Caki2 (cell line): ENCODE measurements at places on chromosomes 16 and 17.

DNA sequence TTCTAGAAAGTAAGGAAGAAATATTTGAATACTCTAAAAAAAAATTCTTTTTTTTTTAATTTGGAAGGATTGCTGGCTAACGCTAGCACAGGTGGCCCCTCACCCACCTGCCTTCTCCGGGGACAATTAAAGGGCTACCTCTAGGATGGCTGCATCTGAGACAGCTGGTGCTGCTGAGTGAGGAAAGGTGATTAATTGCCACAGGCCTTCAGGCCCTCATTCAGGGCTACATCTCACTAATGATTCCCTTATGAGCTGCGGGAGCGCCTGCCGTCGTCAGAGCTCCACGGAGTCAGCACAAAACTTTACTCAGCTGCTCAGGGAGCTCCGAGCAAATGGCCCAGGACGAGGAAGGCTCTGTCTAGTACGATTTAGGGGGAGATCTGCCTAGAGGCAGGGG is 27.0 kb upstream of the AKTIP start:
- DNase-seq: no peak

DNA sequence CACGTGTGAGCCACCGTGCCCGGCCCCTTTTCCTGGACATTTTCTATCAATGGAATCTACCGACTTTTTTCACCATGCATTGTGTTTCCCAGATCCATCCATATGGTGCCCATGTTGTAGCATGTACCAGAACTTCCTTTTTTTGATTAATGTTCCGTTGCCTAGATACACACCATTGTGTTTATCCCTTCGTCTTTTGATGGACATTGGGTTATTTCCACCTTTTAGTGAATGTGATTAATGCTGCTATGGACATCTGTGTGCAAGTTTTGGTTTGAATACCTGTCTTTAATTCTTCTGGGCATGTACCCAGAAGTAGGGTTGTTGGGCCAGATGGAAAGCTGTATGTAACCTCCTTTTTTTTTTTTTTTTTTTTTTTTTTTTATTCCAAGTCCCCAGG is 79.8 kb downstream of the NT5M start:
- no peak for DNase-seq

GRCh38 chr16:6888531-6888930 is 444.1 kb upstream of the RBFOX1 start:
- DNase-seq: peak; percentile 65

GRCh38 chr16:12611916-12612597 is 191.6 kb downstream of the CPPED1 start:
- peak; percentile 54 for DNase-seq

DNA sequence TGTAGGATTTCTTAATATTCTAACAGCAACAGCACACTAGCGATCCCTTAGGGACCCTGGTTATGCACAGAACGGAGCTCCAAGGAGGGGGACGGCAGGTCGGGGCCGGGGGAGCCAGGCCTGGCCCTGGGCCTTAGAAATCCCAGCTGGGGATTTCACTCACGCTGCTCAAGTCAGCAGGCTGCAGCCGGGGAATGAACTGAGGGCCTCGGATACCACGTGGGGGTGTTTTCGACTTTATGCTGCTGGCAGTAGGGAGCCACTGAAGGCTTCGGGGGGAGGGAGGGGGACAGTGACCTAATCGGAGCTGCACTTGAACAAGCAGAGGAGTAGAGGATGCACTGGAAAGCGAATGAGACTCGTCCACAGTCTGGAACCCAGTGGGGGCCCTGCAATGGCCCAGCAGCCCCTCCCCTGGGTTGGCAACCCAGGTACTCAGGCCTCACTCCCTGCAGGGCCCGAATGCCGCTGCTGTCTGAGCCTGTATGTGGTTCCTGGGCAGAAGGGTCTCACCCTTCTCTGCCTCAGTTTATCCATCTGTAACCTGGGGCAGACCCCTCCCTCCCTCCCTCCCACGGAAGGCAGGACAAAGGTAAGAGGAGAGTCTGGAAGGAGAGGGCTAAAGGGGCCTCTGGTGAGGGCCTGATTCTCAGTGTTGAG is 53.7 kb downstream of the RPH3AL start:
- DNase-seq: no peak

GRCh38 chr16:23837553-23838308 is 1.9 kb downstream of the PRKCB start:
- DNase-seq: no peak

GRCh38 chr17:18025945-18026776 is 12.8 kb downstream of the ATPAF2 start:
- no peak for DNase-seq

GRCh38 chr16:27822529-27822928 is 241.0 kb downstream of the GSG1L start:
- DNase-seq: no peak

DNA sequence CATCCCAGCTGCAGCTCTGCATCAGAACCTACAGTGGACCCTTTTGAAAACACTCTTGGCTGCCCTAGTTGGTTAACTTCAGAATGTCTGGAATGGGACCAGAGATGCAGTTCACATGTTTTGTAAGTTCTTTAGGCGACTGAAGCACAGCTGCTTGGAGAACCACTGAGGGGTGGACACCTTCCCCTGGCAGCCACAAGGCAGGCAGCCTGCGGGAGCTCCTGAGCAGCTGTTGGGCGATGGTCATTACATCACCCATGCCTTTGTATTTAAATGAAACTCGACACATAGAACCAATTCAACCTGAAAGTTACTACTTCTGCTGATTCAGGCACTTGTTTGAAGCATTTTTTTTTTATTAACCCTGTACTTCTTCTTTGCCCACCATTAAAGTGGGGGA is 151.5 kb downstream of the LGALS9B start:
- DNase-seq: no peak

- DNase-seq: no peak
Observed at GRCh38 chr17:56710986-56711385, 117.5 kb downstream of the NOG start.

DNA sequence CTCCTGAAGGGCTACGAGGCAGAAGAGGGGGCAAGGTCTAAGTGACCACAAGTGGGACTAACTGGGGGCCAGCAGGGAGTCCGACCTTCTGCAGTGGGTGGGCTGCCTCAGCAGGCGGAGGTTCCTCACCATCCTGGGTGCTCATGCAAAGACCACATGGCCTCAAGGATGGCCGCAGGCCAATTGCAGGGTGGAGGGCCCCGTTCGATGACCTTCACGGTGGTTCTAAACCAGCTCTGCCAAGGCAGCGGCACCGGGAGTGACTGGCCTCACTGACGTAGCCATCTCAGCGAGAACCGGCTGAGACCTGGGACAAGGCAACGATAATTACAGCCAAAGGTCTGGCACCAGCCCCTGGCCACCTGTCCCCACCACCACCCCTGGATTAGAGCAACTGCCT is 5.7 kb downstream of the SMIM5 start:
- no peak for DNase-seq

DNA sequence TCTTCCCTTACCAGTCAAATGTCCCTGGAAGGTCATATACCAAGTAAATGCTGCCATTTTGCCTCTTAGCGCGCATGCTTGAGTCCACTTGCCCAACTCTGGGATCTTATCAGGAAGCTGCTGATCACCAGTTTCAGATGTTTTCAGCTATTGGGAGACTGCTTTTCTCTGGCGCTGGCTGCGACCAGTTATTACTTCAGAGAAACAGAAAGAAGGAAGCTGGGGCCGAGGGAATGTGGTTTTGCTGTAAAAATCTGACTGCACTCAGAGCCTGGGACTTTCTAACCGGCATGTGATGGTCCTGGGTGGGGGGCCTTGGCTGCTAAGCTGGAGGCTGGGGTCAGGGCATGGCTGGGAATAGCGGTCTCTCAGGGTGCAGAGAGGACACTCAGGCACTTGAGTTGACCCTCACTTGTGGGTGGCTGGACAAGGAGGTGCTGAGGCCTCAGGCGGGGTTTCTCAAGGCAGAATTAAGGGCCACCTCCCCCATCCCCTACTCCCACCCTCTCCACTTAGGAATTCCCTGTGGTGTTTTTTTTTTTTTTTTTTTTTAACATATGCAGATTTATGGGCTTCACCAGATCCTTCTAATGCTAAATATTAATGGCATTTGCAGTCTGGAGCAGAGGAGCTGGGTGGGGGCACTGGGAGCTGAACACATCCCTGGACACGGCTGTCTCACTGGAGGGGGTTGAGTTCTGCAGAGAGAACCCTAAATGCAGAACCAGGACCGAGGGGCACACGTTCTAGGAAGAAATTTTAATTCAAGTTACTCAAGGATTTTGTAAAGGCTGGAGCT is 145.8 kb downstream of the CYLD start:
- no peak for DNase-seq

DNA sequence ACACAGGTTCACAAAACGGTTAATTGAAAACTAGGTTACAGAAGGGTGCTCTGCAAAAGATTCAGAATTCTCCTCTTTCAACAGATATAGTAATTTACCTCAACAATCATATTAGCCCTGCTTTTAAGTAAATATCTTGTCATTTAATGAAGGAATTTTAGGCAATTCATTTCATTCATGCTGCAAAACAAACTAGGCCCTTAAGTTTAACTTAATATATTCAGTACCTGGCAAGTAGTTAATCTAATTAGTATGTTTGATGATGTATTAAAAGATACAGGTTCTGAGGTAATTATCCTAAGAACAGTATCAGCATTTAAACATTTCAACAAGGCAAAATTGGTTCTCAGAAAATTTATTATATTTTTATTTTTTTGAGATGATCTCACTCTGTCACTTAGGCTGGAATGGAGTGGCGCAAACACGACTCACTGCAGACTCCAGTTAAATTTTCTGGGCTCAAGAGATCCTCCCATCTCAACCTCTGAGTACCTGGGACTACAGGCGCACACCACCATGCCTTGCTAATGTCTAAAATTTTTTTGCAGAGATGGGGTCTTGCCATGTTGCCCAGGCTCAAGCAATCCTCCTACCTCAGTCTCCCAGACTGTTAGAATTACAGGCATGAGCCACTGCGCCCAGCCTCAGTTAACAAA is 44.9 kb downstream of the SMURF2 start:
- DNase-seq: no peak

- no peak for DNase-seq
Observed at GRCh38 chr17:3828151-3828851, 17.7 kb downstream of the NCBP3 start.

DNA sequence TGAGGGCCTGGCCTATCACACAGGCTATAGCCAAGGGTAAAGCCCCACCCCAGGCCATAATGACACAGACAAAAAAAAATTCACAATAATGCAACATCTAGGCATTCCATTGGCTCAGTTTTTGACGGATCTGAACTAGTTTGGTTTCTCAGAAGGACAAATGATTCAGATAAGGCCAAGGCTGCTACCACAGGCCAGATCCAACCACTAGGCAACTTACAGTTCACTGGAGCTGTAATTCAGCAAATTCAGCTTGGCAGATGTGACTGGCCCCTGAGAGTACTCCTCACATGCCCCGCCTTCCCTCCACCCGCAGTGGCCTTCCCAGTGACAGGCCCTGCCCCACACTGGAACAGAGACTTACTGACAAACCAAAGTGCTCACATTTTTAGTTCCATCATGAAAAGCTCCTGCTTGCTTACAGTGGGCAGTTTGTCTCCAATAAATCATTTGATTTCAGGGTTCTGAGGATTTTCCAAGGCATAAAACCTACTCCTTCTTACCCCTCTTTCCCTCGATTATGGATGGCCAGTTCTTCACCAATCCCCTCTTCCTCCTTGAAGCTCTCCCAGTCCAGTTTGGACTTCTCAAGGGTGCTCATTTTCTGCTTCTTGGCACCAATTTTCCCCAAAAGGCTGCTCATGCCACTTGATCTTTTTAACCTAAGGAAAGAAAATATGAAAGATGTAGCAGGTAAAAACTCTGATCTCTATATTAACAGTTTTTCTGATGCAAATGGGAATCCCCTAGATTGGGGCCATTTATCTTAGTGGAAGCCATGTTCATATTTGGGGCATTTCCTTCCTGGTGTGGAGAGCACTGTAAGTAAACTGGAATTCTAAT is 53.3 kb upstream of the BCAR1 start:
- DNase-seq: peak; percentile 74

DNA sequence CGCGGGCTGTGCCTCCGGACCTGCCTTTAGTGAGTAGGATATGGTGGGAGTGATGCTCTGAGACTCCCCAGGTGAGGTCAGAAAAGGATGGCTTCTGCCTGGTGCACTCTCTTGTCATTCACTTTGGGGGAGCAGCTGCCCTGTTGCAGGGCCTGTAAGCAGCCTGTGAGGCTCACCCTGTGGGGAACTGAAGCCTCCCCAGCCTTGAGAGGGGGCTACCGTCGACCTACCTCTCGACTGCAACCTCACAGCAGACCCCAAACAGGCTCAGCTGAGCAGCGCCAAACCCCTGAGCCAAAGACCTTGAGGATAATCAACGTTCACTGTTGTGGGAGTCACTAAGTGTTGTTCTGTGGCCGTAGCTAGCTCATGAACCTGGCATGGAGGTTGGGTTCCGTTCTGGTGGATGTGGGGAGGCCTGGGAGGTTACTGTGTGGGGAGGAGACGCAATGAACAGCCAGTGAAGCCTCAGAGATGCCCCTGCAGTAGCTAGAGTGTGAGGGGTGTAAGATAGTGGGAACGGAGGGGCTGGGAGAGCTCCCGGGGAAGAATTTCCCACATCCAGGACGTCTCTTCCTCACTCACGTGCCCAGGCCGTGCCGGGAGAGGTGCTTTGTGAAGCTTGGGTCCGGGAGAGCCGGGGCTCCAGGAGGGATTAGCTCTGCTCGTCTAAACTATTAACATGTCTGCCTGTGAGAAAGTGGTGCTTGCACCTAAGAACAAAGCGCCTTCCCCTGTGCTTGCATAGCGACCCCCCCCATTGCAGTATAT is 38.8 kb downstream of the METRNL start:
- DNase-seq: no peak
